ENCODE measurements at places on chromosomes 5 and 9.

- peak; percentile 43 for DNase-seq
These were observed 4.3 kb downstream of the LCP2 start for GRCh38 chr5:170293273-170293672.

DNA sequence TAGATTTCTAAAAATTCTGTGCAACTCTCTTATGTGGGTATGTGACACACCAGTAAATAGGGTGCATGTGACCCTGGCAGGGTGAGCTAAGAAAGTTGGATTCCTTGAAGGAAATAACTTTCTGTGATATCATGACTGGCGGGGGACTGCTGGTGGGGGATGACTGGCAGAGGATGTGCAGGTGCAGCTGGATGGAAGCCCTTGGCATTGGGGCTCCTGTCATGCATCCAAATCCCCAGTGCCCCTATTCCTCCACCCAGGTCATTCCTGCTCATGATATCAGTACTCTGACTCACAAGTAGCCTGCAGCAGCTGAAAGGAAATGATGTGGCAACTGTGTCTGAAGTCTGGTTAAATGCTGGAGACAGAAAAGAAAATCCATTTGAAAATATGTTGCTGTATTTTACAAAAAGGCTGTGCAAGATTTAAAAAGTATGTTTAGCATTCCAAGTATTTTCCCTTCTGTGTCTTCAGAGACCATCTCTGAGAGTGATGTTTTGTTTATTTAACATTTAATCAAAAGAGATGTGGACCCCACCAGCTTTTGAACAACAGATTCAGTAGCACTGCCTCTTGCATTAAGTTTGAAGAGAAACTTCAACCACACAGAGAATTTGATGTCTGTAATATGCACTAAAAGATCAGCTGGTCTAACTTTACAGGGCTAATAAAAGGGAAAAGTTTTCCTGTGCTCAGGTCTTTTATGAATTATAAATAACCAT, 17.9 kb upstream of the ZSWIM6 start:
- peak; percentile 47 for DNase-seq

DNA sequence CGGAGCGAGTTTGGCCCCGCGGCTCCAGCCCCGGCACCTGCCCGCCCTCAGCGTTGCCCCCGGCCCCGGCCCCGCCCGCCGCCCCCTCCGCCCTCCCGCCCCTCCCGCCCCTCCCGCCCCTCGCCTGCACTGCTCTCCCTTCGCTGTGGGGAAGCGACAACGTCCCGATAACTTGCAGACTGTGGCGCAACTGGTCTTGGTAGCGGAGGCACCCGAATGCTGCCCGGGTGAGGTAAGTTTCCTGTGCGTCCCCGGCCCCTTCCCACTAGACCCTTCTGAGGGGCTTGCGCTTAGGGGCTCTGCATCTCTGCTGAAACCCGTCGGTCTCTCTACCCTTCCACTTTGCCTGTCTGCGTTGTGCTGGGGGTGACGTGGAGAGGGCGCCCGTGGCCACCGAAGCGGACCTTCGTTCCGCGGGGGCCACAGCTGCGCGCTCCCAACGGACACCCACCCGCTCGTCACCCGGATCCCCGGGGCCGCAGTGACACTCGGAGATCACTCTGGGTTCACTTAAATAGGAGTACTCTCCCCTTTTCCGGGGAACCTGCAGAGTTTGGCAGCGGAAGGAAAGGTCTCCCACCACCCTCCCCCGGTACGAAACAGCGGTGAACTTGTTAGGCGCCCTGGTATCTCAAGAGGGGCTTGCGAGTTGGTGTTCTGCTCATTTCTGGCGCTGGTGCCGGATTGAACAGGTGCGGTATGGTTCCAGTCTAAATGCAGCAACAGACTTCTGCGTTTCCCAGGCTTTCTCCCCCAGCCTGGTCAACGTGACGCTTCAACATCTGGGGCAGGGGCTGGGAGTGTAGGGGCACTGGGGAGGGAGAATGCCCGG, 707 bp downstream of the PIP5K1B start:
- peak; percentile 54 for DNase-seq

- DNase-seq = no peak
These were observed 106.1 kb downstream of the GALNT10 start for GRCh38 chr5:154296525-154297159.

DNA sequence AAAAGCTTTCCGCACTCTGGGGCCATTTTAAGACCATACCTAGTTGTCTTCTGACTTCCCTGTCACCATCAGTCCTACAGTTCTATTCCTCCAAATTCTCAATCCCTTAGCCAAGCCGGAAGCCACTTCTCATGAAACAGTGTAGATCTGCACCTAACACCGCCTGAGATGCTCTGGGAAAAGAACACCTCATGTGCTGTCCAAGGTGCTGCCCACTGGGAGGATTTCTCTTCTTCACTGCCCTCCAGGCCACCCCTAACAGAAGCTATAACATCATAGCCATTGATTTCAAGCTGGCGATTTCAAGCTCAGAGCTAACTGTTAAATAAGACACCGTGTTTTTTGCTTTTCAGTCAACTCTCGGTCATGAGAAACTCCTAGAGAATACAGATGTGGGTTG, 559.3 kb downstream of the CCDC171 start:
- no peak for DNase-seq

DNA sequence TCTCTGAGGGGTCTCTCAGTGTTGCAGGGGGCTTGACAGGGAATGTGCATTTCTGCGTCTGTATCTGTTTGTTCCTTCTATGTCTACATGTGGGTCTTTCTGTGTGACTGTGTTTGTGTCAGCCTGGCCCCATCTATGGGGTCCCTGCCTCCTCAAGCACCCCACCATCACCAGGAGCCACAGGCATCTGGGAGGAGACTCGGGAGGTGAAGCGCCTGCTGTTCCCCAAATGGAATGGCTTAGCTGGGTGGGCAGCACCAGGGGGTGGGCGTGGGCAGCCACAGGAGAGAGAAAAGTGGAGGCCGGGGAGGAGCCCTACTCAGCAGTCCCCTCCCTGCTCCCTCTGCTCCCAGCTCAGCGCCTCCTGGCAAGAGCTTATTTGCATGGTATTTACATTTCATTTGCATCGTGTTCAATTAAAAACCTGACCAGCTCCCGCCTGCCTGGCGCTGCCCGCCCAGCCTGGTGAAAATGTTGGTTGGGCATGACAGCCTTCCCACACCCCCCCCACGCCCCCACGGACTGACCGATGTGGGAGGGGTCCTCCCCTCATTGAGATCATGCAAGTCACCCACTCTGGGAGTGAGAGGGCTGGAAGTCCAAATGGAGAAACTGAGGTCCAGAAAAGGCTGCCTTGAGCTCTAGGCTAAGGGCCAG, 50.5 kb downstream of the CXXC5 start:
- DNase-seq = peak; percentile 91

- no peak for DNase-seq
These were observed 177.9 kb upstream of the PRLR start for GRCh38 chr5:35408146-35408545.

GRCh38 chr9:1058826-1059487, 8.8 kb downstream of the DMRT2 start:
- DNase-seq = no peak

- no peak for DNase-seq
These were observed 164.6 kb upstream of the MEF2C start for GRCh38 chr5:89047571-89047970.

- no peak for DNase-seq
These were observed 51.4 kb downstream of the MRPL36 start for GRCh38 chr5:1748271-1748670.

- peak; percentile 68 for DNase-seq
These were observed 34.2 kb upstream of the MYOT start for GRCh38 chr5:137833463-137833862.

DNA sequence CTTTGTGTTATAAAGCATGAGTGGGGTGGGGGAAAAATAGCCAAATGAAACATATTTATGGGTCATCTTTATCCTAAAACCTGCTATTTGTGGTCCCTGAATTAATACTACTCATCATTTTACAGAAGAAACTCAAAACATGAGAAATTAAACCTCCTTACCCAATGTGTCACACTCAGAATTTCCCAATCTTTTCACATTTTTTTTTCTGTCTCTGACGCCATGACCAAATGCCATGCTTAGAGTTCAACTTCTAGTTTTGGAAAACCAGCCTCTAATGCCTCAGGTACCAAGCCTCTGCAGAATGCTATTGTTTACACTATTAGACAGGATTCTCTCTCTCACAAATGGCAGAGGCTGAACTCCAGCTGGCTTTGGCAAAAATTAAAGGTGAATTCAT, 505.5 kb upstream of the WWC1 start:
- no peak for DNase-seq

DNA sequence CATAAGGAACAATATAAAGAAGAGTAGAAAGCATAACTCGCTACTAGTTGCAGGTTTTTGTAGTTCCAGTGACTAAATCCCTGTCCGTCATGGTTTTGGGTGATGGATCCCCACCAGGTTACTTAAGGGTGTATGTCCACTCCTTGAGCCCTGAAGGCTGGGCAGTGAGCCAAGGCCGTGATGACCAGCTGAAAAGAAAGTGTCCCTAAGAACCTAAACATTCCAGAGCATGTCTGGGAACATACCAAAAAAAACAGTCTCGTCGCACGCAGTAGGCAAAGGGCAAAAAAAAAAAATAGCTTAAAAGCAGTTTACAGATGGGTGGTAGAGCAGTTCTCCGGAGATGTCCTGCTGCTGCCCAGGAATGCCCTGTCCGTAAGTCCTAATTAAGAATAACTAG, 21.4 kb upstream of the SNAPC3 start:
- DNase-seq = no peak

GRCh38 chr9:87567983-87568382, 70.3 kb downstream of the DAPK1 start:
- DNase-seq = no peak

DNA sequence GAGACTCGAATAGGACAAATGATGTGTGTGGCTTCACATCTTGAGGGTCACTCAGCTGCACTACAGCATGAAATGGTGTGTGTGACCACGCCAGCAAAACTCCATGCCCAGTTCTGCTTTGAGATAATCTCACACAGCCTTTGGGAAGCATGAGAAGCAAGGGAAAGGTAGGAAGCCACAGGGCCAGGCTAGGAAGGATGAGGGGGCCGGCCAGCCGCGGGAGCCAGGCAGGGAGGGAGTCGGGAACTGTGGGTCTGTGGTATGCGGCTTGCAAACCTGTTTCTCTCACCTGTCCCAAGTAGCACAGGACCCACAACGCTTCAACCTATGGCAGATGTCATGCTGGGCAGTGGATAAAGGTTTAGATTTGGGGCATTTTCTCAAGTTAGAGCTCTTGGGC, 142.0 kb downstream of the HSPA4 start:
- no peak for DNase-seq

DNA sequence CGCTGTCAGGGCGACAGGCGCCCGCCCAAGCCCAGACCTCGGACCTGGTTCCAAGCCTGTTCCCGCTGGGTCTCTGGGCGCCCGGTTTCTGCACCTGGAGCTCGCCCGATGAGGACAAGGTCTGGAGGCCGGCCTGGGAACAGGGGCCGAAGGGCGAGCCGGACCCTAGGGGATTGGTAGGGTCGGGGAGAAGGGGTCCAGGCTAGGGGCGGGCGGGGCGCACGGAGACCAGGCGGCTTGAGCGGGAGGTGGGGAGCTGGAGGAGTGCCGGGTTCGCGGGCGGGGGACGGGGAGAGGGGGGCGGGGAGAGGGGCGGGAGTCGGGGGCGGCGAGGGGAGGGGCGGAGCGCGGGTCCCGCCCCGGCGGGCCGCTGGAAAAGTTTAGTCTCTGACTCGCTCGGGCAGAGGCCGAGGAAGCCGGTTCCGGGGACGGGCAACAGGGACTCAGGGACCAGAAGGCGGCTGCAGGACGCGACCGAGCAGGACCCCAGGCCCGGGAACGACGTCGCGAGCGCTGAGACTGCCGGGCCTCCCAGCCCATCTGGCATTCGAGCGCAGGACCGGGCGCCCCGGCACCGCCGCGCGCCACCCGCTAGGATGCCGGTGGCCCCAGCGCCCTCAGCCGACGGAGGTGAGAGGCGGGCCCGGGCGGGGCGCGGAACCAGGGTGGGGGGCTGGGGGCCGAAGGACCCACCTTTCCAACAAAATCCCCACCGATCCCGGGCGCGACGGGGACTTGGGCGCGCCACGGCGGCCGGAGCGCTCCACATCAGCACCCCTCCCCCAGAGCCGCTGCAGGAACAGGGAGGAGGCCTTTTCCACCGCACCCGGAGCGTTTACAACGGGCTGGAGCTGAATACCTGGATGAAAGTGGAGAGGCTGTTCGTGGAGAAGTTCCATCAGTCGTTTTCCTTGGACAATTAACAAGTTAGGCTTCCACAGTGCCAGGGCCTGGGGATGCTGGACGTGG, at the start of gene S1PR3:
TSS of gene S1PR3 (plus strand) at position 403 of the 969 bp plus-strand sequence. CDS start 9,733 bp downstream, outside the sequence.
- DNase-seq = peak; percentile 75

DNA sequence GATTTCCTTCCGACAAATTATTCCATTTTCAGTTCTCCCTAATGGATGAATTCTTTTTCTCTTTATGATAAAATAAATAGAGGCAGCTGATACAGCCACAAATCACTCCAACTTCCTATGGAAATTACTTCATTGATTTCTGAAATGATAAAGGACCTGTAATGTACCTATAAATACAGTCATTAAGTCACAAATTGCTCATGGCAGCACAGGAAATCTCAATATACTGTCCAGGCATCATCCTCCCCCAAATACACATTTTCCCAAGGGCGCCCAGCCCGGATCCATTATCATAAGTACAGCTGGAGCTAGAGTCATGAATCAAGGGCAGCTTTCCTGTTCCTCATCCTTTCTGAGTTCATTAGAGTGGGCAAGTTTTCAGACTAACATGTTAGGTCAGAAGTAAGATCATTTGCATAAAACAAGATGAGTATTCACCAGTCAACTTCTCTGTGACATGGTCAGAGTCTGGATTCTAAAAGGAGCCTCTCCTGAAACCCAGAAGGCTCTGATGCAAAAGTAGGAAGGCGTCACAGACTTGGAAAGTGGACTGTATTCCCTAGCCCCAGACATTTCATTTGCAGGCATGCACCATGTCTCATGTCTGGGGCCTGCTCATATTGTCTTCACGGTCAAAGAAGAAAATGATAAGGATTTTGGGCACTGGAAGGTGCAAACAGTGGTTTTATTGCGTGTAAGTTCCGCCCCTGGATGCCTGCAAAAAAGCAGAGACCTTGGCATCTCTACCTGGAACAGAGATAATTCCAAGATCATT, 383.2 kb downstream of the PLK2 start:
- no peak for DNase-seq

- DNase-seq = peak; percentile 48
These were observed 221.6 kb upstream of the SLC30A5 start for GRCh38 chr5:68872088-68872839.

DNA sequence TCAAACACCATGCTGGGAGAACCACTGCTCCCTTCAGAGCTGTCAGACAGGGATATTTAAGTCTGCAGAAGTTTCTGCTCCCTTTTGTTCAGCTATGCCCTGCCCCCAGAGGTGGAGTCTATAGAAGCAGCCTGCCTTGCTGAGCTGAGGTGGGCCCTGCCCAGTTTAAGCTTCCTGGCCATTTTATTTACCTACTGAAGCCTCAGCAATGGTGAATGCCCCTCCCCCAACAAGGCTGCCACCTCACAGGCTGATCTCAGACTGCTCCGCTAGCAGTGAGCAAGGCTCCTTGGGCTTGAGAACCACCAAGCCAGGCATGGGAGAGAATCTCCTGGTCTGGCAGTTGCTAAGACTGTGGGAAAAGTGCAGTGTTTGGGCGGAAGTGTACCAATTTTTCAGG, 205.5 kb upstream of the PTGER4 start:
- DNase-seq = no peak

DNA sequence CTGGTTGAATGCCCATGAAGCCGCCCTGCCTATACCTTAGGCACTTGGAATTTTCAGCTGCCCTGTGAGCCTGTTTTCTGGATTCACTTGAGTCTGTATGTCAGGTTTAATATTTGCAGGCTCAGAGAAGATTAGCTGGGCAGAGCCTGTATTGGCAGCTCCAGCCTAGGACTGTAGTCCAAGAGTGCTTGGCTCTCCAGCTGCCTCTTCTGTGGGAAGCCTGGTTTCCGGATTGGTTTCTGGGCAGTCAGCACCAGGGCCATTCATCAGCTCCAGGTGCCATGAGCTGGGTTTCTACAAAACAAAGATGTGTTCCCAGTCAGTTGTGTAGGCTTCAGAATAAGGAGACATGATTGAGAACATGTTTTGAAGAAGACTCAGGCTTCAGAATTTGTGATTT, 90.1 kb downstream of the ARHGAP26 start:
- DNase-seq = no peak

All from adrenal gland (tissue), 19 donors.